NCI-H2171 treated with DMSO at 0.1 percent for 48 hours (cell line): ENCODE measurements at places on chromosomes 5 and 9.

GRCh38 chr9:68631811-68632210, 73.2 kb upstream of the PIP5K1B start:
- no peak for DNase-seq

DNA sequence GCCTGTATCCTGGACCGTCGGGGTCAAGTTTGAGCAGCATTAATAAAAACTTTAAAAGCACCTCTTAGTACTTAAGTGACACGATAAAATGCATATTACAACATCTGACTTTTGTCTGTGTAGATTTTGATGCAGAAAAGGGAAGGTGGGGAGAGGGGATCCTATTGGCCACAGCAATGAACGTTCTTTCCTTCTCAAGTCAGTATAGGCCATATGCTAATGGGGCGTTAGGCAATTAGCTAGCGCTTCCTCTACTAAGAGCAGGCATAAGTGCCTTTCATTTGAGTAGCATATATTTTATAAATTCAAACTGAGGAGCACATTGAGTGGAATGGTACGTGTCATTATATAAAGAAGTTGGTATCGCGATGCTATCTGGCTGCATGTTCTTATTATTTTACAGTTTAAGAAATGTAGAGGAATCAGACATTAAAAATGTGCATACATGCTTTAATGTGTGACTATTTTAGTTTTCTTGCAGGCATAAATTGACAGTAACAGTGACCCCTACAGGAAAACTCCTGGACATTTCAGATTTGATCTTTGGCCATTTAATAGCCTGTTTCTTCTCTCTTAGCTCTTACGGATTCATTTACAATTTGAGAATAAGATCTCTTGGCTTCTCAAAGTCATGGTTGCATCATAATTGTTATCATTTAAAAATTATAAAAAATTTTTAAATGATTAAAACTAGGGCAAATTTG, 1.1 kb upstream of the GNA14 start:
- DNase-seq = peak; percentile 10

- DNase-seq = no peak
These were observed 829.0 kb downstream of the DNAH5 start for GRCh38 chr5:13115476-13115875.

DNA sequence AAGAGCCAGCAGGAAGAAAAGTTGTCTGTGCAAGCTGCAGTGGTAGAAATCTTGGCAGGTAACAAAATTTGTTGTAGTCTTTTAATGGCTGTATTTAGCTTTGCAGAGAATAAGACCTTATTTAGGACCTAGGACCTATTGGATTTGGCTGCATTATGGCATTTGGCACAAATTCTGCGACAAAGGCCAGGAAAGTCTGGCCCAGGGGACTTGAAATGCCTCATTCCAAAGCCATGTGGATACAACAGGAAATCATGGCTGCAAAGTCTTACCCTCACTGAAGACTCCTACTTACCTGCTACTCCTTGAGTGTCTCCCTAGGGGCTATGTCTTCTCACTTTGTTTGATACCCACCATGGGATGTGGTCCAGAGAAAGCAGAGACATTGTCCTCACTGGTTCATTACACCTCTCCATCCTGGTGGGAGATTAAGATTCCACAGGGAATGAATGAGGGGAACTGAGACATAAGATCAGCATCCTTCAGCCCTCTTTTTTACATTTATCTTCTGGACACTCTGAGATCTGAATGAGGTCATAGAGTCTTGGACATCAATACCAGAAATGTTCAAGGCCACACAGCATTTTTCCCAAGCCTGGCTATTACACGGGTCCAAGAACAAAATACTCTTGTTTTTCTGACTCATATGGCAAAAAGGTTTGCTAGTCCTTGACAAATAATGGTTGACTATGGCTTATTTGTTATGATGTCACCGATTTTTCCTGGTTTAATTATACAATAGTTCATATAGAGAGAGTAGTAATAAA, 119.4 kb downstream of the PDE8B start:
- no peak for DNase-seq

DNA sequence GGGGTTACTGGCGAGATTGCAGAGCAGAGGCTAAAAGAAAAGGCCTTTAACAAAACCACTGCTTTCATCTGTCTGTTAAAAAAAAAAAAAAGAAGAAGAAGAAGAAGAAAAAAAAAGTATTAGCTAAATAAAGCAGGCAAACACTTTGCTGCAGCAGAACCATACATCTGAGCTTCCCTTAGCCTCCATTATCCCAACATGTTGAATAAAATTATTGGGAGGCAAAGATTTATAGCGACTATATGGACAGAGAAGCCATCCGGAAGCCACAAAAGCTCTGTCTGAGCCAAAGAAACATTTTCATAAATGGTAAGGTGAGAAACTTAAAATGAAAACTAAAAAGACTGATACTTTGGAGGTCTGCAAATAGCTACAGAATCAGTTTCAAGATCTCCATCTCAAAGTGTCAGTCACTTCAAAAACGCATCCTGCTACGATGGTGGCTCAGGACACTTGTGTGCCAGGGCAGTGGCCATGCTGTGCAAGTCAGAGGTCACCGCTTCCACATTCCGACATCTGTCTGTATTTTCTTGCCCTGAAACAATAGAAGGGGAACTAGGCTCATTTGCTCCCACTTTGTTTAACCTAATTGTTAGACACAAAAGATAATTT, 9.6 kb downstream of the EFNA5 start:
- no peak for DNase-seq
